ENCODE measurements at places on chromosomes 2 and 18.

- DNase-seq = no peak
These were observed 127.4 kb upstream of the SLC8A1 start for GRCh38 chr2:40579247-40579646.

DNA sequence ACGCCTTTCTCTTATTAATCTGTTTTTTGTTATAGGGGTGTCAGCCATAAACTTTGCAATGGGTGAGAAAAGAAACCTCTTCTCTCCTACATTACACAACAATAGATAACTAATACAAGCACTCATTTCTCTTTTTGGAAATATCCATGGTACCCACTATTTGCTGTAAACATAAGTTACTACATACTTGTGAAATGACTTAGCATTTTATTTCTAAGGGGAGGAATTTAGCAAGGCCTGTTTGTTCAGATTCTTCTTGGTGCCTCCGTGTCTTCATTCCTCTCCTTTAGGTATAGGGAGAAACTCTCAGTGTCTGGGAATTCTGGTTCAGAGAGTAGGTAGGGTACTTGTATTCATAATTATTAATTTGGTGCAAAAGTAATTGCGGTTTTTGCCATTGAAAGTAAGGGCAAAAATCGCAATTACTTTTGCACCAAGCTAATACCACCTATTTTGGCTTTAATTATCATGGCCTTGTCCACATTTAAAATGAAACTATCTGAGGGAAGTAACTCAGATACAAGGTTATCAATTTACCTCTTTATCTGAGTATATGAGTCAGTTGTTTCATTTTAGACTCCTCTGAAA, 134.8 kb downstream of the MREG start:
- DNase-seq = no peak

- no peak for DNase-seq
These were observed 1.0 kb upstream of the LDAH start for GRCh38 chr2:20823917-20824316.

DNA sequence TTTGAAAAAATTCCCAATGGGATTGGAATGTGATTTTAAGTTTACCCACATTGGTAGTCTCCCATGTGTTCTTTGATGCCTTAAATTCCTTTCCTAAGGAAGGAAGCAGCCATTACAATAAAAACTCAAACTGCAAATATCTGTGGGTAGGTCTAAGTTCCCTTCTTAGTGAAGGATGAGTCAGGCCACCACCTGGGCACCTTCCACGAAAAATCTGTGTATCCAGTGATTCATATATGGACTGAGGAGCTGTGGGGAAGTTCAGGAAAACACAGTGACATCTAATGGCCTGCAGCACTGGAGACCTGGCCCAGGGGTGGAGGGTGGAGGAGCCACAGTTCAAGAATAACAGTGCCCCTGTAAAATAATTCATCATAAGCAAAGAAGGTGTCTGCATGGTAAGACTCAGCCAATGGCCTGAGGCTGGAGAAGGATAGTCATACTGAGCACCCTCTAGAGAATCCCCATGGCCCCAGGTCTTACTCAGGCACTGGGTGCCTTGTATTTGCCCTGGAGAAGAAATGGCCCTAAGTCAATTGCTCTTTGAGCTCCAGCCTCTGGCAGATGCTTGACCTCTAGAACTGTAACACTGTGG, 248.6 kb downstream of the SP3 start:
- no peak for DNase-seq

GRCh38 chr18:58484989-58485981, 143.6 kb downstream of the ALPK2 start:
- no peak for DNase-seq

DNA sequence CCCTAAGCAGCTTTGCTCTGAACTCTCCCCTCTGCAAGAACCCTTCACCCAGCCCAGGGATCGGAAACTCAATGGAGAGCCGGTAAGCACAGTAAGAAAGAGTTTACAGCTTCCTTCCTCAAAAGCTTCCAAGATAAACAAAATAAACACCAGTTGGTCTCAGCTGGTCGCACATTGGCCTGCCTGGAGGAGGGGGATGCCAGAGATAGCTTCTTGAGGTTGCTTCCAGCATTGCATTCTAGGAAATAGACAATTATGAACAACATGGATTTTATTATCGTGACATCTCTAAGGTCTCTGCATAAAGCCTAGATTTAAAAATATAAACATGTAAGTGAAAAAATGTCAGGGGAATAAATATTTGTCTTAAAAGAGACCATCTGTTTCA, 141.5 kb upstream of the PKDCC start:
- DNase-seq = no peak

GRCh38 chr2:25044990-25045389, 3.1 kb downstream of the EFR3B start:
- DNase-seq = no peak

- no peak for DNase-seq
These were observed 43.1 kb downstream of the RMP24 start for GRCh38 chr18:36015629-36016028.

DNA sequence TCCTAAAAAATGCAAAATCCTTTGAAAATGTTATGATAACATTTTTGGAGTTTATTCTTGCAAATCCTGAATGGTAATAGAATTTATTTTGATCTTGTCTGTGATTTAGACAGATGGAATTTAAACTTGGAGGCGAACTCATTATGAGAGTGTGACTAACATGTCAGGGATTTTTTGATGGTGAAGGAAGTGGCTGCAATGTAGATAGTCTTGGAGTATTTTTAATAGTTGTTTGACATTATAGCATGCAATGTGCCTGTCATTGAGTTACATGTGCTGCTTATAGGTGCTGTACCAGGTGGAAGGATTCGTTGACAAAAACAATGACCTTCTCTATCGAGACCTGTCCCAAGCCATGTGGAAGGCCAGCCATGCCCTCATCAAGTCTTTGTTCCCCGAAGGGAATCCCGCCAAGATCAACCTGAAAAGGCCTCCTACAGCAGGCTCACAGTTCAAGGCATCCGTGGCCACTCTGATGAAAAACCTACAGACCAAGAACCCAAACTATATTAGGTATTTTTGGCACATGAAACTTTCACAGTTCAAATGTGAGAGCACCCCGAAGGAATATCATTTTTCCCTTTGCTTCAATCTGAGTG, 141.8 kb downstream of the MYO1B start:
- no peak for DNase-seq

- DNase-seq = no peak
These were observed 146.4 kb downstream of the CCDC102B start for GRCh38 chr18:68944330-68944729.

Data from CD4-positive, alpha-beta T cell treated with Interleukin-2 at 100 ng/mL for 4 hours (primary cell).